Bronchus fibroblast of lung (primary cell): ENCODE measurements at places on chromosomes 3 and 15. TPM values are rescaled to one million over a fixed set of nuclear protein-coding genes. Genes with fewer than 3 reads are reported as not detected.

SLC28A1 gene
- not detected in 2 replicates for total RNA-seq

CCR3 gene
- total RNA-seq = not detected in 2 replicates

ADGRG7 gene
- total RNA-seq = not detected in 2 replicates

ABHD17C gene
- 5.2 and 6.1 TPM in 2 replicates for total RNA-seq

ANKUB1 gene
- total RNA-seq = not detected in 2 replicates

ZNF385D gene
- total RNA-seq = 0.59 and 1.3 TPM in 2 replicates

GOLGA6L4 gene
- total RNA-seq = 0.59 and 0.84 TPM in 2 replicates

XIRP1 gene
- total RNA-seq = not detected in 2 replicates

ZBTB47 gene
- total RNA-seq = 12.1 and 12.8 TPM in 2 replicates

IMP3 gene
- total RNA-seq = 97.5 and 107 TPM in 2 replicates

COMMD4 gene
- total RNA-seq = 165 and 174 TPM in 2 replicates

C3orf70 gene
- 0.50 and 0.74 TPM in 2 replicates for total RNA-seq
